ENCODE measurements at places on chromosomes 1 and 21.

GRCh38 chr1:227729881-227730629 is 5.0 kb downstream of the JMJD4 start:
- DNase-seq: peak; percentile 60

DNA sequence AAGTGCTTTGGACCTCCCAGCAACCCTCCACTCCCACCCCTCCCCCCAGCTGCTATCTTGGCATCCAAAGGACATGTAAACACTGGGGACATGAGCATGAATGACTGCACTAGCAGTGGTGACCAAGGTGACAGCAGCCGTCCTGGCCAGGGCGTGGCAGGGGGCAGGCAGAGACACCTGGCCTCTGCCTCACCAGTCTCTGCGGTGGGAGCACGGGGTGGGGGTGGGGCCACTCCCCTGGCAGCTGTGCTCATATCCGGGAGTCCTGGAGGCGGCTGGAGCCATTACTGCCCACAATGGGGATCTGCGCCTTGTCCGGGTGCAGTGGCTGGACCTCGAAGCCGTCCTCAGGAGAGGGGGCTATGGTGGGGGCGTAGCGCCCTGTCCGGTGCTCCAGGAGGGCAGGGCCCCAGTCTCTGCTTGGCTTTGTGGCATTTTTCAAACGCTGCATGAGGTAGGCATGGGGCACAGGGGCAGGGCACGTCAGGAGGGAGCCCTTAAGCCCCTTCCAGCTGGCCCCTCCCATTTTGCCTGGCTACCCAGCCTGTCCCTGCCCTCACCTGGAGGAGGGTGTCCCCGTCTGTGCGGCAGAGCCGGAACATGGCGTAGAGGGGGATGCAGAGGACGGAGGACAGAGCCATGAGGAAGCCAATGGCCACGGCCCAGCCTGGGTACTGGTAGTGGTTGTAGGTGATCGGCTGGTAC is 6.0 kb downstream of the CCDC24 start:
- no peak for DNase-seq

DNA sequence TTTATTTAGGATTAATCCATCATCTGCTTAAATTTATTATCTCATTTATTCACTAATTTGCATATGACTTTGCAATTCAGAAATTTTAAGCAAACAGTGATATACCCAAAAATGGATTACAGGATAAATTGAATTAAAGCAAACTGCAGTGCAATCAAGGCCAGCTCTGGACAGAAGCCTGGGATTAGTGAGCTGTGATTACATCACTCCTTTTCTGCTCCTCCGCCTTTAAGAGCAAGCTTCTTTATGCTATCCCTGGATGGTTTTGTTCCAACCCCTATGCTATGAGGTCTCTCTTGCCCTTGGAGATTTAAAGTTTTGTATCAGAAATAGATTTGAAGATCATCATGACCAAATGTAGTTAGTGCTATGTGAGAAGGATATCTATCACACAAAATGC is 32.6 kb downstream of the GPR52 start:
- no peak for DNase-seq

- no peak for DNase-seq
These were observed 49.0 kb downstream of the JAK1 start for GRCh38 chr1:64917328-64917861.

DNA sequence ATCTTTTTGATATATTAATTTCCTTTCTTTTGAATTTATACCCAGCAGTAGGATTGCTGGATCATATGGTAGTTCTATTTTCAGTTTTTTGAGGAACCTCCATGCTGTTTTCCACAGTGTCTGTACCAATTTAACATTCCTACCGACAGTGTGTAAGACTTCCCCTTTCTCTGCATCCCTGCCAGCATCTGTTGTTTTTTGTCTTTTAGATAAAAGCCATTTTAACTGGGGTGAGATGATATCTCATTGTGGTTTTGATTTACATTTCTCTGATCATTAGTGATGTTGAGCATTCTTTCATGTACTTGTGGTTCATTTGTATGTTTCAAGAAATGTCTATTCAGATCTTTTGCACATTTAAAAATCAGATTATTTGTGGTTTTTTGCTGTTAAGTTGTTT is 62.4 kb upstream of the STUM start:
- no peak for DNase-seq

GRCh38 chr1:13908128-13908527 is 208.1 kb downstream of the PRDM2 start:
- DNase-seq: no peak

DNA sequence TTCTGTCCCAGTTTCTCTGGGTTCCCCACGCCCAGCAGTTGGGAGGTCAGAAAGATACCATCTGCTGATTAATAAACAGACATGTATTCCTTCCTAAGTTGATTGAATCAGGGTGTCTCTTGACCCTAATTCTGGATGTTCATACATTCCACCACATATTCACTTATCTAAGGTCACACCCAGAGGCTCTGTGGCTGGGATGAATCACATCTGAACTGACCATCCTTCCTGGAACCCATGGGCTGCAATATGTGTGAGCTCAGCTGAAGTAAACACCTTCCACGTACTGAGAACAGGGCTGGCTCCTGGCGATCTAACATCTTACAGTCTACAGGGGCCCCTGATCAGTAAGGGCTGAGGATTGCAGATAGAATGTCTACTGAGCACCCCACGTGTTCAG is 20.5 kb upstream of the TRABD2B start:
- no peak for DNase-seq

DNA sequence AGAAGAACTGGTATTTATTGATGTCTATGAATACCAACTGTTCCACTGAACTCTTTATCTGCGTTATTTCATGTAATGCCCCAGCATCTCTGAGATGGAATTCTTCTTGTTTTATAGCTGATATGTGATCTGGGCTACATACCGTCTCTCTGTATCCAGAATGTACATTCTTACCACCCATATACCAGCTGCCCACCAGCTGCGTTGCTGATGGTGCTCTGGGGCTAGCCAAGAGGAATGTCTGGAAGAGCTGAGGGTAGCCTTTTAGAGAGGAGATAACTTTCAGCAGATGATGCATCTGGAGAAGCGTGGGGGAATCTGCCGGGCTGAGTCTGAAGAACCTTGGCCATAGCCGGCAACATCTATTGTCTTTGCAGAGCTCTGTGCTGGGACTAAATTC is 137.5 kb downstream of the RYR2 start:
- DNase-seq: no peak

GRCh38 chr1:25700626-25701025 is 84.0 kb downstream of the MAN1C1 start:
- no peak for DNase-seq

- no peak for DNase-seq
These were observed 57.9 kb downstream of the RABGAP1L start for GRCh38 chr1:174217248-174217647.

- DNase-seq: no peak
These were observed 1.8 kb downstream of the CHRM3 start for GRCh38 chr1:239388159-239388485.

GRCh38 chr1:210340841-210341240 is 12.1 kb downstream of the HHAT start:
- DNase-seq: no peak

- DNase-seq: no peak
These were observed 30.8 kb downstream of the KCNA3 start for GRCh38 chr1:110643879-110644472.

GRCh38 chr1:183887826-183888819 is 83.2 kb downstream of the RGL1 start:
- no peak for DNase-seq

DNA sequence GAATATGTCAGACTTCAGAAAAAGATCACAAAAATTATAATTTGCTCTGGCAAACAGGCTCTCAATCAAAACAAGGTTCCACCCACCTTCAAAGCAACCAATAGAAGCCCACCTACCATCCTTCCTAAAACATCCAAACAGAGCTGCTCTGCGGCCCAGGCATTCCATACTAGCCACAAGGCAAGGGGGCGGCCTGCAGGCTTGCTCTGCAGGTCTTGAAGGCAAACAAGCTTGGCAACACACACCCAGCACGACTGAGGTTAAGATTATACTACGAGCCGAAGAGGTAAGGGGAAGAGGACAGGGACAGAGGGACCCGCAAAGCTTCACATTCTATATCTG is 207.3 kb downstream of the SLC45A1 start:
- no peak for DNase-seq

GRCh38 chr21:42375506-42375905 is 9.2 kb upstream of the TFF1 start:
- DNase-seq: no peak

DNA sequence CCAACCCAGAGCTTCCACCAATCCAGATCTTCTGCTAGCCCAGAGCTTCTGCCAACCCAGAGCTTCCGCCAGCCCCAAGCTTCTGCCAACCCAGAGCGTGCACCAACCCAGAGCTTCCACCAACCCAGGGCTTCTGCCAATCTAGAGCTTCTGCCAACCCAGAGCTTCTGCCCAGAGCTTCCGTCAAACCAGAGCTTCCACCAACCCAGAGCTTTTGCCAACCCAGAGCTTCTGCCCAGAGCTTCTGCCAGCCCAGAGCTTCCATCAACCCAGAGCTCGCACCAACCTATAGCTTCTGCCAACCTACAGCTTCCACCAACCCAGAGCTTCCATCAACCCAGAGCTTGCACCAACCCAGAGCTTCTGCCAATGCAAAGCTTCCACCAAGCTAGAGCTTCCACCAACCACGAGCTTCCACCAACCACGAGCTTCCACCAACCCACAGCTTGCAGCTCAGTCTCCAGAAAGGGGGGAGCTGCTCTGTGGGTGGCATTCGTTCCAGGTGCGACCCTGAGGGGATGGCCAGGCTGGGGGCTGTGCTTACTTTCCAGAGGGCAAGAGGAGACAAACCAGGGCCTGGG is 23.8 kb downstream of the CRYAA start:
- no peak for DNase-seq

DNA sequence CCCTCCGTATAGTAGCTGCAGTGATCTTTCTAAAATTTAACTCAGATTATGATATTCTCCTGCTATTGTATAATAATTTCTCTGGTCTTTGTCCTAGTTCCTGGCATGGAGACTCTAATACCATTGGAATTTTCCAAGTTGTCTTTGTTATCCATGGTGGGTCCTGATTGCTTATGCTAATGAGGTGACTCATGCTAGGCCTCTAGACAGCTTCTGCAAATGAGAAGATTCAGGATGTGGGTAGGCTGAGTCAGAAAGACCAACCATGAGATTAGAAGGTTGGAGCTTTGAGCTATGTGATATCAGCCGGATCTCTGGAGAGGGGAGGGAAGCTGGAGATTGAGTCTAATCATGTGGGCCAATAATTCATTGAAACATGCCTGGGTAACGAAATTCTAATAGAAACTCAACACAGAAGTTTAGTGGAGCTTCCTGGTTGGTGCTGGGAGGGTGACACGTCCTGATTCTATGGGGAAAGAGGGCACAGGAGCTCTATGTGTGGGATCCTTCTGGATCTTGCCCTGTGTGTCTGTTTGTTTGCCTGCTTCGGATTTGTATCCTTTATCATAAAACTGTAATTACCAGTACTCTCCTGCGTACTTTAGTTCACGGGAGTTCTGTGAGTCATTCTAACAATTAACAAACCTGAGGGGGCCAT is 73.2 kb upstream of the CNIH3 start:
- DNase-seq: peak; percentile 4

- no peak for DNase-seq
These were observed 2.1 kb downstream of the MYOM3 start for GRCh38 chr1:24109686-24110475.

DNA sequence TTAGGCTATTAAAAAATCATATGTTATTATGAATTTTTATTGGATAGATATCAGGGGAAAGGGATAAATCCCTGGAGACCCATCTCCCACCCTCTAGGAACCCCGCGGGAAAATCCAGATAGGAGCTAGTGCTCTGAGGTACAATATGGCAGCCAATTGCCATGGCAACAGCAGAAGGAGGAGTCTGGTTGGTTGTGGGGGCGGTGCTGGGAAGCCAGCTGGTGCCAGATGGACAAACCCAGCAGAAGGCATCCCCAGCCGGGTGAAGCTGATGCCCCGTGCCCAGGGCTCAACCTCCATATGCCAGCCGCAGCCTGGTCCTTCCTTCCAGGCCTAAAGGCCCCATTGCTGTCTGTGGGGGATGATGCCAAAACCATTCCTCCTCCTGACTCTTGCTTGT is 38.3 kb downstream of the RHBG start:
- no peak for DNase-seq

DNA sequence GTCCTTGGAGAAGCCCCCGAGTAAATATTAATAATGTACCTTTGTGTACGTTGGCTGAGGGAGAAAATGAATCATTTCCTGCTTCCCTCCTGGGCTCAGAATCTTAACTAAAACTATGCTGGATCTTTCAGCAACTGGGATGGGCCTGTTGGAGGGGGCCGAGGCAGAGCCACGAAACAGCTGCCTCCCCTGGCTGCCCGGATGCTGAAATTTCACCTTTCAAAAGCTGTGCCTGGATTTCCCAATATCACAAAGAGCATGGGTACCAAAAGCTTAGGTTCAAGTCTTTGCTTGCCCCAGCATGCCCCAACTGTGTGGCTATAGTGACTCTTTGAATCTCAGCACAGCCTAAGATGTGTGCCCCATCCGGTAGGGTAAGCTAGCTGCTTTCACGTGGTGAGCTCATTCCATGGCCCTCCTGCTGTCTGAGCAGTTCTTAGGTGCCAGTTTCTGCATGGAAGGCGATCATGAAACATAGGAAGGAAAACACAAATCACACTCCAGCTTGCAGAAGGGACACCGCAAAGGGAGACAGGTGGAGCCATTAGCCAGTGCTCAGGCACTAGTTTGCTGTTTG is 473.5 kb downstream of the PTPRU start:
- DNase-seq: no peak

DNA sequence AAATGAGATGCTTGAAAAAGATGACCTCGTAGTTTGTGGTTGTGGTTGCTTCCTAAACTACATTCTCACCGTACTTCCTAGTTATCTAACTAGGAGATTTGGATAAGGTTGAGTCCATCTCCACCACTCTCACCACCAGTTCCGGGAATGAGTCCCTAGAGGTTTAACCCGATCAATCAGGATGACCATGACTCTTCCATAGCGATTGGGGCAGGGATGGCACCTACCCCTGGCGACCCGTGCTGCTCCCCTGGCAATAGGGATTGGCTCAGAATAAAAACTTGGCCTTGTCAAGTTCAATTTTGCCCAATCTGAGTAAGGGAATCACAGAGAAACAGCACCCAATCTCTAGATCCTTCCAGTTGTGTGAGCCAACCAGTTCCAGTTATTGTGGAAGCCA is 2.7 kb upstream of the MIS18A start:
- DNase-seq: no peak

GRCh38 chr1:162570718-162571117 is 9.2 kb downstream of the UAP1 start:
- no peak for DNase-seq

DNA sequence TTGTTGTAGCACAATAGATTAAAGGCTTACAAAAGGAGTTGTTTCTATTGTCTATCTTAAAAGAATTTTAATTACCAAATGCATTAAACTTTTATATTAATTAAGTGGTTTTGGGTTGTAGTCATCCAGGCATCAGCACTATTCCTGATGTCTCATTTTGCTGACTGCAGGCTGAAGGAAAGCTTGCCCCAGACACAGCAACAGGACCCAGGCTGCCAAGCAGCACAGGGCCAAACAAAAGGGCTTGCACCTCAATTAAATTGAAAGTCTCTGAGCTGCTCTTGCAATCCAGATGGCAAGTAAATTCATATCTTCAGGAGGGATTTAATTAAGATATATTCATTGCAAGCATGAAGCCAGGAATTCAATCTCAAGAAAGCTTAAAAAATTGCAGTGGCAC is 80.7 kb upstream of the CHODL start:
- DNase-seq: no peak

- DNase-seq: no peak
These were observed 49.8 kb downstream of the GREM2 start for GRCh38 chr1:240562111-240562590.

All from activated naive CD4-positive, alpha-beta T cell treated with Interleukin-2 at 50 U/mL for 16 hours (primary cell).